T-helper 22 cell (primary cell): ENCODE measurements at places on chromosomes 3 and 15.

GRCh38 chr3:169295126-169295525 lies 368.4 kb downstream of the MECOM start:
- DNase-seq = no peak

DNA sequence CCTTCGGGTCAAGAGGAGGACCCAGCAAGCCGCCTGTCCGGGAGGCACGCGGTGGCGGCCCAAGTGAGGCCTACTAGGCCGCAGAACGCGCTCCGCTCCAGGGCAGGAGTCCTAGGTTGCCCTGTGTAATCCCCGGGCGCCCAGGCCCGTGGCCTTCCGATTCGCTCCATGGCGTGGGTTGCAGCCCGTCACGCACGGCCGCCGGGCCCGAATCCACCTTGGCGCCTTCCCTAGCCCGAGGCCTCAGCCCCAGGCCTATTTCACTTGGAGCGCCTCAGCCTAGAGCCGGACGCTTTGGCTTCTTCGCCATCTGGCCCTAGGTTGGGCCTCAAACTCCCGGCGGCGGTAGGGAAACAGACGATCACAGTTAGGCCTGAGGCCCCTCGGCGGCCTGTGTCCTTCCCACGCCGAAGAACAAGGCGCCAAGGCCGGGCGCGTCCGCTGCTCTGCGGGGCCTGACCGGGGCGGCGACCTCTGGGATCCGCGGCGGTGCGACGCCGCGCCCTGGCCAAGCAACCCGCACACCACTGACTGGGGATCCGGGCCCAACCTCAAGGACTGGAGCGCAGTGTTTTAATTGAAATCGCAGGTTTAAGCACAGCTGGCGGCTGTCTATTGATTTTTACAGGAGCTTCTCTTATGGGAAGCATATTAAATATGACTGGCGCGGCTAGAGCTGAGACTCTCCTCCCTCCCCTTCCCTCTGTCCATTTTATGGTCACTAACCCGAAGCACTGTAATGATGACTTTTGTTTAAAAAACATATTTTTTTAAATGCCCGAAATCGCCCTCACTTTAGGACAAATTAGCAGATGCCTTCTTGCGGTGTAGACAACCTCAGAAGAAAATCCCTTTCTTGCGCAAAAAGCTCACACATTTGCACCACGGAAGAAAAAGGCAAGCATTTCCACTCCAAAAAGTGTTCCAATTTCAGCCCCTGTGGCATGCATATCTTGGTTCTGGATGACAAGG lies 3.8 kb upstream of the FEZF2 start:
- DNase-seq = no peak

DNA sequence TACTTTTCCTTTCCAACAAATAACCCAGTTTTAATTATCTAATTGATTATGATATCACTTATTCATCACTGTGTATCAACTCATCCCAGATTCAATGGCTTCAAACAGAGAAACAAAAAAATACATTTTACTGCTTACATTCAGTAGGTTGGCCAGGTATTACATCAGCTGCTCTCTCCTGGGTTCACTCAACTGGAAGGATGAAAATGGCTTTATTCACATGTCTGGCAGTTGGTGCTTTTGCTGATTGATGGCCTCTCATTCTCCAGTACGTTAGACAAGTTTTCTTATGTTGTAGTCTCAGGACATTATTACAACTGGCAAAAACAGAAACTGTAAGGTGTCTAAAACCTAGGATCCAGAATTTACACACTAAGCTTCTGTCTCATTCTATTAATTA lies 811.0 kb upstream of the ALCAM start:
- DNase-seq = no peak

- no peak for DNase-seq
Observed at GRCh38 chr3:119930286-119930685, 148.4 kb downstream of the NR1I2 start.

DNA sequence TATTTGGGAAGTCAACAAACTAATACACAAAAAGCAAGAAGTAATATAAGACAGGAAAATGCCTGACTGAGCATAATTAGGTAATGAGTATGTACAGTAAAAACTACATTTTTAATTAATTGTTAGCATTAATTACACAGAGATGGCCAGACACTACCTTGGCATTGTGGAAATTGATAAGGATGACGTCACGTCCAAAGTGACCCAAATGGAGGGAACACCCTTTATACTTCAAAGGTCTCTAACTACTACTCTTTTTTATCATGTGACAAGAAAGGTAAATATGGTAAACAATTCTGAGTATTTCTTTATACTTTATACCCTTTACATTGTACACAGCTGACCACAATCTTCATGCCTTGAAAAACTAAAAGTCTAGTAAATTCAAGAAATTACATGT lies 22.4 kb upstream of the GUCA1C start:
- DNase-seq = no peak

DNA sequence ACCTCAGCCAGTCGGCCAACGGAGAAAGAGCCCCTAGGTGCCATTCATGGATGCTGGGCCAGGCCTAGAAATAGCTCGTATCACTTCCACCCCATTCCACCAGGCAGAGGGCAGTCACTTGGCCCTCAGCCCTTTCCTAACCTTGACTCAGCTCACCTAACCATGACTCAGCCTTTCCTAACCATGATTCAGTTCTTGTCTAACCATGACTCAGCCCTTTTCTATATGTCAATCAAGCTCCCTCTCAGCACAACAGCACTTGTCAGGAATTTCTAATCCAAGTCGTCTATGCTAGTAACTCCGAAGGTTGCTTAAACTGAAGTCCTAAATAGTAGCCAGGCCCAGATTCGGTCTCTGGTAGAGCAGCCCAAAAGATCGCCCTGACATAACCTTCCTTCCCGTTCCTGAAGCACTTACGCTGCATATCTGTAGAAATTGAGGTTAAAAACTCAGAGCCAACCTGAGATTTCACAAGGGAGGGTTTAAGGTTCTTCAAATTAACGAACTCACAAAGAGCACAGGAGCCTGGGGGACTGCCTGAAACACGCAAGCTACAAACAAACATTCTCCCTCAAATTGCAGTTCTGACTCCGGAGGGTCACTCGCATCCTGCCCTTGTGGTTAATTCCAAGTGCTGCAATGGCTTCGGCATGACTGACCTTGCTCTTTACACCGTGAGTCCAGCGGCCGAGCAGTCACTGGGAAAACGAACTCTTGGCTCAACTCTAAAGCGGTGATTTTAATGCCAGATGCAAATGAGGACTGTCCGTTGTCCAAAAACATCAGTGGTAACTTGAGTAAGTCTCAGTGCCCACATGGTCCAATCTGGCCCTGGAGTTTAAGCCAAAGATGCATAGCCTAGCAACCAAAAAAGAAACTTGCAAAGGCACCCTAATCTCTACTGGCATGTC lies 99.9 kb downstream of the ADAMTS17 start:
- no peak for DNase-seq
